Activated T-cell treated with anti-CD3 and anti-CD28 coated beads, Interleukin-2, amount 50 U/mL, for 1 hour (primary cell): ENCODE measurements at places on chromosomes 1 and 21.

- DNase-seq, result no peak
Measured at GRCh38 chr1:211910913-211911485, 80.4 kb upstream of the LPGAT1 start.

GRCh38 chr1:5991381-5992025 lies 722 bp downstream of the NPHP4 start:
- DNase-seq, result peak; percentile 57

DNA sequence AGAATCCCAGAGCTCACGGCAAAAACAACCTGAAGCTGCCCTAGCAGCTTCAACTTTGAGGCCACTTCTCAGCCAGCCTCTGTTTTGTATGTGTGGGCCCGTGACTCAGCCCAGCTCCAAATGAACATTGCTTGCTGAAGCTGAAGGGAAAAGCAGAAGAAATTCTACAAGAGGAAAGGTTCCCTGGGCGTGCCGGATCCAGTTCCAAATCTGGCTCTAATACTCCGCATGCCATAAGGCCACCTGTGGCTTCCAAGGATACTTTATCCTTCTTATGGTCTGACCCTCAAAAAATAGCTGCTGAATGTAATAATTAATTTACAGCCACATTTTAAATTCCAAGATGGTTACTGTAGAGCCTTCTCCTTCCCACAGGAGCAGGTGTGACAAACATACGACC lies 24.3 kb downstream of the TSPAN2 start:
- no peak for DNase-seq

- DNase-seq, result peak; percentile 13
Measured at GRCh38 chr1:228076796-228077430, 5.6 kb upstream of the ARF1 start.

DNA sequence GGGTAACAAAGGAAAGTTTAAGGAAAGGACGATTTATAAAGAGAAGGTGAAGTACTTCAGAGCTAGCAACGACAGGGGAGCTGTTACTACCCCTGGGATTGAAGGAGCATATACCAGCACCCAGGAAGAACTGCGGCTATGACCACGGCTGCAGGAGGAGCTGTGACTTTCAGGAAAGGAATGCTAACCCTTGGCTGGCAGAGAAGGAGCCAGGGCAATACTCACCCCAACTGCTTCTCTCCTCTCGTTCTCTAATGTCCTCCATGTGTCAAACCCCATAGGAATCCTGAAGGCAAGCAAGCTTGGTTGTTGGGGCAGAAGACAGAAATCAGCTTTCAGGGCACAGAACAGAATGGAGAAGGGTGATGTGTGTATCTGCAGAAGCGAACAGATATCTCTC lies 120.5 kb downstream of the TMEM53 start:
- no peak for DNase-seq

- no peak for DNase-seq
Measured at GRCh38 chr1:7463526-7463925, 307.6 kb upstream of the VAMP3 start.

DNA sequence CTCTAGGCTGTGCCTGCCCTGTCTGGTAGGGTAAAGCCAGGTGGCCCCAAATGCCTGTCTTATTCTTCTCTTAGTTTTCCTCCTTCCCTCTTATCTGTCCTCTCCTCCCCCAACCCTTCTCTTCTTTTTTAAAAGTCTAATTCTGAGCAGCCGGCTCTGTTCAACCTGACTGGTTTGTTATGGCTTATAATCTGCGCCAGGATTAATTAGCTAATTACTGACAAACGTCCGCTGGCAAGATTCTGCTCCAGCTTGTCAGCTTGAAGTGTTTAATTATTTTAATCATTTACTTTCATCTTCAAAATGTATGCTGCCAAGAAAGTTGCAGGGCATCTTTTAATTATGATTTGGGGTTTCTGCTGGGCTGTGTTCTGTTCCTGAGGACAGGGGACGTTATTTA lies 27.2 kb upstream of the PSMB2 start:
- no peak for DNase-seq

- DNase-seq, result no peak
Measured at GRCh38 chr1:98884864-98885263, 119.8 kb downstream of the PLPPR5 start.

- DNase-seq, result no peak
Measured at GRCh38 chr1:209625791-209626285, 26.4 kb downstream of the LAMB3 start.
